Gastroesophageal sphincter (tissue), 4 donors: ENCODE measurements at places on chromosomes 1 and 21. TPM values are rescaled to one million over a fixed set of nuclear protein-coding genes. Genes with fewer than 3 reads are reported as not detected.
A peak's percentile ranks its signal among the peaks of the same experiment; 100 is the strongest.

GRCh38 chr1:15353839-15354579 is 55.7 kb upstream of the EFHD2 start:
- no peak for ATAC-seq

DNA sequence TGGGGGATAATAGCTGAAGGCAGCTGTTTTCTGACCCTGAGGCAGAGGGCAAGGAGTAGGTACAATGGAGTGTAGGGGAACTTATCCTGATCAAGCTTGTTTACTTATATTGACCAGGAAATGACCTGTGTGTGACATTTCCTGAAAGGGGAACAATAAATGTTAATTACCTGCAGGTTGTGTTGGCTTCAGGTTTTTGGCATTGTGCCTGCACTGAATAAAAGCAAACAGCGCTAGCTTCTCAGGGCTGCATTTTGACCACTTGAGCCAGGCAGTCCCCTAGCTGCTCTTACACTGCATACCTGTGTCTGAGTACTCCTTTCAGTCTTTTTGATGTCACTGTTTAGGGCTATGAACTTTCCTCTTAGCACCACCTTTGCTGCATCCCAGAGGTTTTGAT is 40.6 kb downstream of the DRAM2 start:
- no peak for ATAC-seq

- ATAC-seq: peak; percentile 99
Observed at GRCh38 chr1:26723013-26723991, 27.5 kb downstream of the ARID1A start.

DNA sequence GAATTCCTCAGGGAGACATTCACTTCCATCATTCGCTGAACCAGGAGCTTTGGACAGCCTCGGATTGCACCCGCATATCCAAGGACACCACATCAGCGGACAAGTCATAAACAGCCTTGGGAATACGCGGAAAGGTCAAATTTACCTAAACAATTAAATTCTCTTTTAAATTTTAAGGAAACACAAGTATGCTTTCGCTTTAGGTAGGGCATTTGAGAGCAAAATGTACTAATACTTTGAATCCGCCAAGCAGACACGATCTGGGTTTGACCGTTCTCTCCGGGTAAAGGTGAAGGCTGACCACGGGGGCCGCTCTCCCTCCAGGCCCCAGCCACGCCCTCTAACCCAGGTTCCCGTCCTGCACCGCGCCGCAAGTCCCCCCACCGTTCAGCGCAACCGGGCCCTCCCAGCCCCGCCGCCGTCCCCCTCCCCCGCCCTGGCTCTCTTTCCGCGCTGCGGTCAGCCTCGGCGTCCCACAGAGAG is 479 bp upstream of the ACADM start:
- peak; percentile 97 for ATAC-seq

DNA sequence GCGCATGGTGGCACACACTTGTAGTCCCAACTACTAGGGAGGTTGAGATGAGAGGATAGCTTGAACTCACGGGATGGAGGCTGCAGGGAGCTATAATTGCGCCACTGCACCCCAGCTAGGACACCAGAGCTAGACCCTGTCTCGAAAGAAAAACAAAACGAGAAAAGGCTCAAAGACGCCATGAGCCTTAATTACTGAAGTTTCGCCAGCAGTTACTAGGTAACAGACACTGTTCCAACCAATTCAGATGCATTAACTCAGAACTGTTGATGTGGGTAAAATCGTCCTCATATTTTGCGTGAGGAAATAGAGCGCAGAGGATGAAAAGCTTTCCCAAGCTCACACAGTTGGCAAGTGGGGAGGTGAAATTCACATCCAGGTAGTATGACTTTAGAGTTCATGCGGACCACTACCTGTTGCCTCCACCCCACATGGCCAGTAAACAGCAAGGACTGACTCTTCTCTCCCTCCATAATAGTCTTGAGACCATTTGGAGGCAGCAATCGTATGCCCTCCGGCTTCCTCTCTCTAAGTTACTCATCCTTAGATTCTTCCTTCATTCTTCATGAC is 40.1 kb downstream of the INAVA start:
- no peak for ATAC-seq

GRCh38 chr1:46697053-46697452 is 21.9 kb downstream of the EFCAB14 start:
- no peak for ATAC-seq

GRCh38 chr1:115222616-115223402 is 115.2 kb downstream of the NGF start:
- ATAC-seq: no peak

GRCh38 chr1:46983830-46984586 is 39.5 kb upstream of the CYP4X1 start:
- ATAC-seq: no peak

GRCh38 chr1:26787381-26787705 is 407 bp upstream of the PIGV start:
- ATAC-seq: peak; percentile 20

- no peak for ATAC-seq
Observed at GRCh38 chr21:35226968-35227744, 178.1 kb upstream of the RUNX1 start.

DNA sequence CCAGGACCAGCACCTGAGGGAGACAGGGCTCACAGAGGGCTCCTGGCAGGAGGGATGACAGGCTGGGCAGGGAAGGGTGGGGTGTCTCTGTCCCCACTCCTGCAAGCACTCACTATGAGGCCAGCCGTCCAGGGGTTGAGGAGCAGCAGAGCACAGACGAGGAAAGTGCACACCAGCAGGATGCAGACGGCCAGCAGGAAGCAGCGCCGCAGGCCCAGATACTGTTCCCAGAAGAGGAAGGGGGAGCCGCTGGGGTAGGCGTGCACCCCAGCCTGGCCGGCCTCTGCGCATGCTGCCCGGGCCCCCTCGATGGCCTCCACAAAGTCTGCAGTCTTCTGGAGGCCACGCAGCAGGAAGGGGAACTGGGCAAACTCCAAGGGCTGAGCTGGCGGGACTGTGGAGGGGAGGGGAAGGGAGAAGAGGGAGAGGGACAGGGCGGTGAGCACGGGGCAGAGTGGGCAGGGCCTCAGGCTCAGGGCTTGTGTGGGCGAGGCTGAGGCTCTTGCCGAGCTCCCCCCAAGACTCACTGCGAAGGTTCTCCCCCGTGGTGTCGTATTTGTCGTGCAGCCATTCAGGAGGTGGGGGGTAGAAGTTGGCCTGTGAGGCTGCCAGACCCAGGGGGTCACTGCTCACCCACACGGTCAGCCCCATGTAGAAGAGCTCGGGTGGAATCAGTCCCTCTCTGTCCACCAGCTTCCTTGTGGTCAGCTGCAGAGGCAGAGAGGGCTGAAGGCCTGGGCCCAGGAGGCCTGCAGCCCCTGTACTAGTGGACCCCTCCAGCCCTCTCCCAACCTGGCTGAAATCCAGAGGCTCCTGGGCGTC is 16.5 kb downstream of the PTCH2 start:
- ATAC-seq: peak; percentile 75

GRCh38 chr1:47627016-47627415 is 189.2 kb downstream of the FOXD2 start:
- no peak for ATAC-seq

GRCh38 chr1:147084273-147085096 is 87.8 kb downstream of the PRKAB2 start:
- ATAC-seq: peak; percentile 80

DNA sequence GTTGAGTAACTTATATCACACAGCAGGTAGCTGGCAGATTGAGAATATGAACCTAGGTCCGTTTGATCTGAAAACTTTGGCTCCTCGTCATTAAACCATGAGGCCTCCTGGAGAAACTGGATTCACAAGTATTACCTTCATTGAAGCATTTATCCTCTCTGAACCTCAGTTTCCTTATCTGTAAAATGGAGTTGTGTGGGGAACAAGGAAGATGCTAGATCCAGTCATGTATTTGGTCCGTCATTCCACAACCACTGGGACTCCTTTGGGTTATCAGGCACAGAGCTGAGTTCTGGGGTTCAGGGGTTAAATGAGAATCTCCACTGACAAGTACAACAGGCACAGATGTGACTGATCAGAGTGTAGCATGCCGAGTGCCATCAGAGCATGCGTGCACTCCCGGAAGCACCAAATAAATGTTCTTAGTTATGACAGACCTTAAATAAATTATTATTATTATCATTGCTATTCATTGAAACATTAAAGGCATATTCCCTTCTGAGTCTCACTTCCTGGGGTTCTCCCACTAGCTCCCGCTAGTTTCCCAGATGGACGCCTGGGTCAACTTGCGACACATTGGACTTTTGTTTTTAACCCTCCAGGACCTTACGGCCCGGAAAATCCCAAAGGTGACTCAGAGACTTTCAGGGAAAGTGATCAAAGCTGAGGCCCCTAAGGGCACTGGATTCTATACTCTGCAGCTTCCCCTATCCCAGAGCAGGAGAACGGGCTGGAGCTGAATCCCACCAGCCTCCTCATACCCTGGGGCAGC is 130.6 kb downstream of the PLPP3 start:
- peak; percentile 20 for ATAC-seq

DNA sequence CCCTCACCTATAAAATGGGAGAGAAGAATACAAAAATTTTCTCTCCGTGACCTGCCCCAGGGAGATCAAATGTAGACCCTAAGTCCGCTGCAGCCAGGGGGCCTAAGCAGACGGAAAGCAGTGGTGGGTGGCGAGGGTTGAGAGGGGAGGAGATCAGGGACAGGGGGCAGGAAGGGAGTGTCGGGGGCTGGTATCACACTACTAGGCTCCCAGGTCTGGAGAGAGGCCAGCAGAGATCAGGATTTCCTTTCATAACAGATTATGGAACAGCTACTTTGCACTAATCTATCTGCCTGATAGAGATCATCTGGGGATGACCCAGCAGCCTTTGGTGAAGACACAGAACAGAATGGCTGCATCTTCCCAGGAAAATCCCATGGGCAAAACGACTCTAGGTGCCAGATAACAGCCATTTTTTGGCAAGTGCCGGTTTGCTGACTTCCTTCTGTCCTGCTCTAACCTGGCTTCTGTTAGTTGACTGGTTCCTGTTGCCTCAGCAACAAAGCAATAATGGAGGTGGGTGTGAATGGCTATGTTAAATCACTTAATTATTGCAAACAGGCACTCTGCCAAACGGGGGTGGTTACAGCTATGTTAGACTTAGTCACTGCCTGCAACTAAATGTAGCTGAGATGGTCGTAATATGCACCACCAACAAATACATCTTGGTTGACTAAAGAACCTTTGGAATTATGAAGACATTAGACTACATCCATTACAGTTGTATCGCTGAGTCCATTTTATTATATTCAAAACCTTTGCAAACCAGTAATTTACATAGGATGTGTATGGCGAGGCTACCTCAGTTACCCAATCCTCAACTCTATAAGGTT is 30.0 kb upstream of the EPS8L3 start:
- ATAC-seq: peak; percentile 35

GRCh38 chr1:84103197-84103992 is 40.7 kb upstream of the PRKACB start:
- peak; percentile 94 for ATAC-seq

DNA sequence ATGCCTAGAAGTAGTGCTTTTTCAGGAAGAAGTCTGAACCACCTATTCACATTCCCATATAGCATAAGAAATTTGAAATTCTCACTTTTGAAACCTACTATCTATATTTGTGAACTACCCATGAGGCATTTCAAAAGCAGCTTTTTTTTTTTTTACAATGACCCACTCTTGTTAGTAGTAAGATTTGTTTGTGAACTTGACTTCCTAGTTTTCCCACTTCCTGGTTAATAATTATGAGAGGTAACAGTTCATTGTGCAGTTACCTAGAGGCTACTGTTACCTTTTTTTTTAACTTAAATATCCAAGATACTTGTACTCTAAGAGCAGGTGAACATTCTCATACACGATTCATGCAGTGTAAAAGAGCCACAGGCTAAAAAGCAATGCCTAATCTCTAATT is 371.7 kb upstream of the ADGRL2 start:
- no peak for ATAC-seq

DNA sequence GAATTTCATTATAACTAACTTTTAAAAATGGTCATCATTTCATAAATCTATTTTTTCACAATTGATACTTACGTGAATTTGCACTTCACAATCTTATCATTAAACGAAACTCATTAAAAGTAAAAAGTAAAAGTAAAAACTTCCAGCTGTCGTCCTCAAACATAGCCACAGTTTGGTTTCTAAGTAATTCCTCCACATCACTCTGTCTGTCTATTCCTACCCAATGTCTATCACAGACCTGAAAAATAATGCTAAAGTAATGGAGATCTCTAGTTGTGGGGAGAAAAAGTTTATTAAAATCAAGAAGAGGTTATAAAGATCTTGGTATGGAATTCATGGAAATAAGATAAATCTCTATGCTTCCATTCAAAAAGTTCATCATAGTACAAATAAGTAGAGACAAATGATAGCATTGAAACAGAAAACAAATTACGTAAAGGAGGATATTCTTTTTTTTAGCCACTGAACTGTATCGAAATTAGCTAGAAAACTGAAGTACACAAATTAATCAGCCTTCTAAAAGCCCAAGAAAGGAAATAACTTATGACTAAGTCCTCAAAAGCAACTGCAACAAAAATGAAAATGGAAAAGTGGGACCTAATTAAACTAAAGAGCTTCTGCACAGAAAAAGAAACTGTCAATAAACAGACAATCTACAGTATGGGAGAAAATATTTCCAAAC is 148.6 kb downstream of the TIAM1 start:
- no peak for ATAC-seq

- no peak for ATAC-seq
Observed at GRCh38 chr1:68795956-68796355, 299.1 kb upstream of the DEPDC1 start.

ATP1A2 gene
- 157 TPM for total RNA-seq

C21orf58 gene
- 2.0 TPM for total RNA-seq

CD101 gene
- 0.73 TPM for total RNA-seq

SH2D5 gene
- total RNA-seq: 0.47 TPM

TLCD4 gene
- 18.4 TPM for total RNA-seq

LPAR3 gene
- total RNA-seq: 0.23 TPM
